Activated T-helper 2 cell treated with anti-CD3 and anti-CD28 coated beads, Interferon-gamma antibody, Interleukin-2, Interleukin-4, amounts not matched to agents 10 μg/mL and 5 μg/mL and 100 μg/mL, durations not matched to agents 14 hours and 24 hours and 36 hours (primary cell): ENCODE measurements at places on chromosomes 5 and 9. TPM values are rescaled to one million over a fixed set of nuclear protein-coding genes. Genes with fewer than 3 reads are reported as not detected.

The EGFLAM gene
- not detected in 2 replicates for total RNA-seq

The PCDHB6 gene
- total RNA-seq, result not detected in 2 replicates

The APBA1 gene
- total RNA-seq, result 0.98 and 0.99 TPM in 2 replicates

The SPAG8 gene
- total RNA-seq, result 0.82 and 1.5 TPM in 2 replicates

DNA sequence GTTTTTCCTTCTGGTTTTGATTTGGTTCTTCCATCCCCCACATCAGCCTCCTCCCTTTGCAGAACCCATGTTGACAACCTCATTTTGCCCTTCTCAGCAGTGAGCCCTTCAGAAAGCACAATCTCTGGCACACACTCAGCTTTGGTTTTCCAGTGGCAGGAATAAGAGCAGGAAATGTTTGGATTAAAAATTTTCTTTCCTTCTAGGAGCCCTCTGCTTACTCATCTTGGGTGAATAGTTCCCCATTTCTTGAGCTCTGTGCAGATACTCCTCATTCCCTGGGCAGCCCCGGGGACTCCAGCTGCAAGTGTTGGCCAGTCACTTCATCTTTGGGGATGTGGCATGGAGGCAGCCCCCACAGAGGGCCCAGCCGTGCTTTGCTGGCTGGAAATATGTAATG is 170.5 kb downstream of the NR3C1 start:
- DNase-seq, result no peak

GRCh38 chr5:98461485-98461884 is 312.0 kb upstream of the RGMB start:
- no peak for DNase-seq

DNA sequence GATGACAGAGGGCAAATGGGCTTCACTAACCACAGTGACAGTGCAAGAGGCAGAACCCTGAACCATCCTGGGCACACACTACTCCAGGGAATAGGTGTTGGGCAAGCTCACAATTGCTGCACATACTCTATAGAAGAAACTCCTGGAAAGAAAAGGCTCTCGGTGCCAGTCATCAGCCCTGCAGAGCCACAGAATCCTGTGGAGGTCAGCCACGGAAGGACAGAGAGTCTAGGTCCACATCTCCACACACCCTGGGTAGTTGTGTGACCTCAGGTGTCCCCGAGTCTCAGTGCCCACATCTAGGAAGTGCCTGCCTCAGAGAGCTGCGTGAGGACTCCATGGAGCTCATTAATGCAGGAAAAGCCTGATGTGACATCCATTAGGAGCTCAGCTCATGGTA is 16.0 kb upstream of the ANGPTL2 start:
- DNase-seq, result no peak
